ENCODE measurements at places on chromosomes 1 and 21.

GRCh38 chr21:42654179-42654912, 925 bp downstream of the PDE9A start:
- DNase-seq: no peak

GRCh38 chr1:20555758-20556120, 3.4 kb downstream of the FAM43B start:
- DNase-seq: no peak

DNA sequence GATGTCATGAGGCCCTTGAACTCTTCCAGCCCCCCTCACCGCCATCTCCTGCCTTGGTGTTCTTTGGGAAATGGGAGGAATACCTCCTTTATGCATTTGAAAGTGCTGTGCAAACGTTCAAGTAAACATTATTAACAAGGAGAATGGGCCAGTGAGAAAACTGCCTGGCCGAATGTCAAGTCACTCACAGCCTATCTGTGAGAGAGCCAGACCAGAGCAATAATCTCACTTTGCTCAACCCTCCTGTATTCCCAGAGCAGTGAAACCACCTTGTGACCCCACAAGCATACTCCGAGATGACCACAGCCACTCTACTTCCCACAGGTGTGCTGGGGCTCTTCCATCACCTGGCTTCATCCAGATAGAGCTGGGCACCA, 5.2 kb downstream of the TAL1 start:
- no peak for DNase-seq

DNA sequence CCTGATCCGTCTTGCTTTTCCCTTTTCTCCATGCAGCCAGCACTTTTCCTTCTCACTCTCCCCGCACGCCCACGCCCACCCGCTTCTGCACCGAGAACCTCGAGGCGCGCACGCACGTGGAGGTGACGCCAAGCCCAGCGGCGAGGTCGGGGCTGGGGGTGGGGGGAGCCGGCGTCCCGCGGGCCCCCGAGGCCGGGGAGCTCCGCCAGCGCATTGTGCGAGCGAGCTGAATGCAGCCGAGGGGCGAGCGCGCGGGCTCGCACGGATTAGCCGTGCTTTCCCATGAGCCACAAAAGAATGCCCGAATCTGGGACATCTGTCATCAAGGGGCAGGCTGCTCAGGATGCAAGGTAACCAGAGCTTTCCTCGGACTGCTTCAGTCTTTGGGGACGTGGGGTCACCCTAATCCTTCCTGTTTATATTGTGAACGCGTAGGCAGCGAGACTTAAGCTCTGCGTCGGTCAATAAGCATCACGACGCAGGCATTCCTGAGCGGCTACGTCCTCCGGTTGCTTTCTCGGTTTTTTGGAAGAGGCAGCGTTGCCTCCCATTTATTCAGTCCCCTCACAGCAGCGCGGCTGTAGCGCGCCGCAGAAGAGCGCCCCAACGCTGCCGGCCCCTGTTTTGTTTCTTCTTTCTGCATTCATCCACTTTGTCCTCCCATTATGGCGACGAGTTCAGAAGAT, 67.3 kb upstream of the AKT3 start:
- DNase-seq: peak; percentile 45

GRCh38 chr1:202935844-202936243, 8.8 kb upstream of the KLHL12 start:
- DNase-seq: no peak

DNA sequence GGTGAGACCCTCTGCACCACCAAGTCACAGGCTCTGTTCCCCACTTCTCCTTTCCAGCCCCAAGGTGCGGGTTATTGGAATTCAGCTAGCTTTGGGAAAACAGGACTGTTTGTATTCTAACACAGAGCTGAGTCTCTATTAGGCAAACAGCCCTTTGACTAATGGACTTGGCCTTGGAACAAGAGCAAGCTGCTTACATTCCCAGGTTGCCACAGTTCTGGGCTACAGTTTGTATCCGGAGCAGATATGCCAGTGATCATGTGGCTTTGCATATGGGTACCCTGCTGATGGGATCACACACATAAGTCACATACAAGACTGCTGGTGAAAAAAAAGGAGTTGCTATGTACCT, 110.5 kb upstream of the COA6 start:
- DNase-seq: no peak

DNA sequence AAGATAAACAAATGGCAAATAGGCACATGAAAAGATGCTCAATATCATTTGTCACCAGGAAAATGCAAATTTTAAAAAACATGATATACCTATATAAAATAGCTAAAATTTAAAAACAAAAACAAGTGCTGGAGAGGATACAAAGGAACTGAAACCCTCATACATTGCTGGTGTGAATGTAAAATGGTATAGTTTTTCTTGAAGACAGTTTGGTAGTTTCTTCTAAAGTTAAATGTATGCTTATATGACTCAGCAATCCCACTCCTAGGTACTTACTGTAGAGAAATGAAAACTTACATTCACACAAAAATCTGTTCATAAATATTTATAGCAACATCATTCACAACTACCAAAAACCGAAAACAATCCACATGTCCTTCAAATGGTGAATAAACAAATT, 11.2 kb downstream of the TAF12 start:
- DNase-seq: no peak

- no peak for DNase-seq
Measured at GRCh38 chr1:86872086-86872485, 41.8 kb downstream of the SELENOF start.

GRCh38 chr1:111937147-111937725, 52.2 kb downstream of the KCND3 start:
- DNase-seq: no peak

DNA sequence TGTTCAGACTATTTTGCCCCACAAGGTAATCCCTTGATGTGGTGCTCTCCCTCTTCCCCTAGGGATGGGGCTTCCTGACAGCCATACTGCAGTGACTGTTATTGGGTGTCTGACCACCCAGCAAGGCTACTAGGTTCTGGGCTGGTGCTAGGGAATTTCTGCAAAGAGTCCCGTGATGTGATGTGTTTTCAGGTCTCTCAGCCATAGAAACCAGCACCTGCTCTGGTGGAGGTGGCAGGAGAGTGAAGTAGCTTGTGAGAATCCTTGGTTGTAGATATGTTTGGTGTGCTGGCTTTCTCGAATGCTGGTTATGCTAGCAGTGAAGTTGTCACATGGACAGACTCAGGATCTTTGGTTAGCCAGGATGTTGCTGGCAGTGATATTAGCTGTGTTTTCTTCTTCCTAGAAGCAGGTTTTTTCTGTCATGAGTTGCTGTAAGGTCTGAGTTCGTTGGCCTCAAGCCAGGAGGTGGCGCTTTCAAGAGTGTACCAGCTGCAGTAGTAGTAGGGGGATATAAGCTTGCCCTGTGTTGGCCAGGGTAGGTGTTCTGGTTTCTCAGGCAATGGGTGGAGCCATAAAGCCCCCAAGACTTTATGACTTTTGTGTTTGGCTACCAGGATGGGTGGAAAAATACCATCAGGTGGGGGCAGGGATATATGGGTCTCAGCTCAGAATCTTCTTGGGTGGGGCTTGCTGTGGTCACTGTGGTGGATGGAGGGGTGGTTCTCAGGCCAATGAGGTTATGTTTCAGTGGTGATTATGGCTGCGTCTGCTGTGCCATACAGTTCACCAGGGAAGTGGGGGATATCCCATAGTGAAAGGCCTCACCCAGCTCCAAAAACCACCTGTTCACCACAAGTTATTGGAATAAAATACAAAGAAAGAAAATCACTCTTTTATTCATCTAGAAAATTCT, 1112.3 kb downstream of the KCNT2 start:
- no peak for DNase-seq

DNA sequence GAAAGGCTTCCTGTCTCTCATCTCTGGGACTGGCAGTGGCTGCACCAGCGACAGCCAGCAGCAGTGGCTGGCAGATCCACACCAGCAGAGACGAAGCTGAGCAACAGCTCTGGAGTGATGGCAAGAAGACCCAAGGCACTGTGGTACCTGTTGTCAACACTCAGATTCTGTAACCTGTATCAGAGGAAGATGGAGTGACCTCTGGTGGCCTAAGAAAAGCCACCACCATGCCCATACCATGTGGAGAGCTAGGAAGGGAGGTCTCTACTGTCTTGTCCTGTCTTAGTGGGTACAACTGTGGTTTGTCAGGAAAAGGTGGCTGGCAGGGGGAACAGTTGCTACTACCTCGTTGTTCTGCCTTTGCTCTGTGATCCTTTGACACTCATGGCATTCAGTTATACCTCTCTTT, 22.5 kb upstream of the RHBDL2 start:
- DNase-seq: no peak

DNA sequence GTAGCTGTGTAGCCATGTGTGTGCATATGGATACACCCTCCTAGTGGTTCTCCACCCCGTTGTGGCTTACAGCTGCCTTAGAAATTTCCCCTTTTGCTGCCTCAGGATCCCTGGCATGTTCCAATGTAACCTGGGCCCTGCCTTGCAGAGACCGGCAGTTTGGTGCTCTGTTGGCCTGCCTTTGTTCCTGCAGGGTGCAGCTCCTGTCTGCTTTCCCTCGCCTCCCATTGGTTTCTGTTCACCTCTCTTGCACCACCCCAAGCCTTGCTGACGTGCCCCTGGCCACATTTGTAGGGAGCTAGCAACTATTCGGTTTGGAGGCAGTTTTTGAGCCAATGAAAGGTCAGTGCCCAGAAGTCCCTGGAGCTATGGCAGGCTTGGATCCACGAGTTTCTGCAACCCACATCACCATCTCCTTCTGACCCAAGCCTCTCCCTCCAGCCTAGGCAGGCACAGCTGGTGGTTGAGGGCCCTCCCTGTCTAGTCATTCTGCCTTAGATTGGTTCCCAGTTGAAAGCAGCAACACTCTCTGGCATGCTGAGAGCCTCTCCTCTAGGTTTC, 54.9 kb downstream of the MAB21L3 start:
- no peak for DNase-seq

DNA sequence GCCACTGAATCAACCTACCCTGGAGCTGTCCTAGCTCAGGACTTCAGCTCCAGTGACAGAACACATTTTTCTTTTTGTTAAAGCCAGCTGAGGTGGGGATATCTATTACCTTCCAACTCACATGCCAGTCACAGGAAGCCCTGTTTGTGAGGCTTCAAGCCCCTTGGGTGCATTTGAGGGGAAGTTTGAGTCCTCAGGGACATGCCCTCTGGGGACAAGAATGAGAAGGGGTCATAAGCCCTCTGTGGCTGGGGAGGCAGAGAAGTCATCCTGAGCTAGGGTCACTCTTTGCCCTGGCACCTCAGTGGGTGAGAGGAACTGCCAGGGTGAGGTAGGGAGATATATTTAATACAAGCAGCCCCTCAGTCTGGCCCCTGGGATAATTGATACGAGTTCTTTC, 33.5 kb upstream of the CLDN14 start:
- DNase-seq: no peak

DNA sequence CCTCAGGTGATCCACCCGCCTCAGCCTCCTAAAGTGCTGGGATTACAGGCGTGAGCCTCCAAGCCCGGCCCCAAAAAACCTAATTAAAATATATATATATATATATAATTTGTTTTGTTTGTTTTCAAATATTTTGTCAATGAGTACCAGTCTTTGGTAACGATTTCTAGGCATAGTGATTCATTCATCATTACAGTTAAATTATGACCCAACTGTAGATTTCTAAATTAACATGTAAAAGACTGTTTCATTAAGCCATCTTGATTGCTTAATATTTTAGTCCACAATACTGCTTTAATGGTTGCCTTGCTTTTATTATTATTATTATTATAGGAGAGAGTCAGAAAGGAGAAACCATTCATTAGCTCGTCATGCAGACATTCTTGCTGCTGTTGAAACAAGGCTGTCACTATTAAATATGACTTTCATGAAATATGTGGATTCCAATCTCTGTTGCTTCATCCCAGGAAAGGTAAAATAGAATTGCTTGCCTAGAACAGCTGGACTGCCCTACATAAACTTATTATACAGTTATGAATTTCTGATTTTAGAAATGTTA, 19.9 kb downstream of the FBXO28 start:
- no peak for DNase-seq

DNA sequence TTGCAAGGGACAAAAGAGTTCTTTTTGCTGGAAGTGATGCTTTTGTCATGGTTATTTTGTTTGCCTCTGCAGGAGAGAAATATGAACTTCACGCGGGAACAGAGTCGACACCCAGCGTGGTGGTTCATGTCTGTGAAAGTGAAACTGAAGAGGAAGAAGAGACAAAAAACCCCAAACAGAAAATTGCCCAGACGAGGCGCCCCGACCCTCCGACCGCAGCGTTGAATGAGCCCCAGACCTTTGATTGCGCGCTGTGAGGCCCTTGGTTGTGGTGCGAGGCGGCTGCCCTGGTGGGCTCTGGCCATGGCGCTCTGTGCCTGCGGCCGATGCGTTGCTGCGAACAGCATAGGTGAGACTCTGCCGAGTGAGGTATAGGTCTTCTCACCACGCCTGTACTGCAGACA, 20.9 kb upstream of the NCMAP start:
- no peak for DNase-seq

GRCh38 chr1:233055879-233056641, 105.6 kb downstream of the NTPCR start:
- no peak for DNase-seq

DNA sequence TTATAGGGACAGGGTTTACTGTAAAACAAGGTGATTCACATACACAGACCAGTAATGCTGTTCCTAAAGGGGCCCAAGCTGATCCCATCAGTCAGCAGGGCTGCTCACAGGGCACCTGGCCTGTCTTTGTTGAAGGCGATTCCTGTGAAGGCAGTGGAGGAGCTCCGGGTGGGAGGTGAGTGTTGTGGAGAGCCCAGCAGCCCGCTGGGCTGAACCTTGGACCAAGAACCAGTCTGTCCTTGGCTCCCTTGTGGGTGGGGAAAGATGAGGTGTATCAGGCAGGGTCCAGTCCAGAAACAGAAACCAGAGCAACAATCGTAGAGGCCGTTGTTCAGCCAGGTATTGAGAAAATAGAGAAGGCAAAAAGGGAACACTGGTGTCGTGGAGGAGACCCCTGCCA, 12.5 kb downstream of the PDXK start:
- no peak for DNase-seq

DNA sequence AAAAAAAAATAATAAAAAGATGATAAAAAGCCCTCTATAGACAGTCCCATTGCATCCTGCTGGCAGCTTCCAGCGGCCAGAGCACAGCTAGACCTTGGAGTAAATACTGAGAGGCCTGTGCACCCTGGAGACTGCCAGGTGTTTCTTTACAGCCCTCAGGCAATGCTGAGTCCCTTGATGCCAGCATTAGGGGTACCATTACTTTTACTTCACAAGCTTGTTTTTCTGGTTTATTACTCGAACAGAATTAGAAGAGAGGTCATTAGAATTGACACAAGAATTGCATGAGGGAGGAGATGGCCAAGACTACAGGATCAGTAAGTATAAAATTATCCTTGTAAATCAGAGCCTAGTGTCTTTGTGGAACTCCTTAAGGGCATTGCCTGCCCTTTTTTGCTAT, 43.6 kb downstream of the AKNAD1 start:
- no peak for DNase-seq

Data from putamen (tissue), 1 donor.